ENCODE measurements at places on chromosomes 4 and X. TPM values are rescaled to one million over a fixed set of nuclear protein-coding genes. Genes with fewer than 3 reads are reported as not detected.

The TIGD4 gene
- total RNA-seq, result 0.22 TPM

The SLITRK4 gene
- total RNA-seq, result under 0.01 TPM

The DDIT4L gene
- total RNA-seq, result 8.1 TPM

The KIAA0232 gene
- 30.3 TPM for total RNA-seq

The IGSF1 gene
- not detected for total RNA-seq

The CT83 gene
- not detected for total RNA-seq

The RBM41 gene
- total RNA-seq, result 18.4 TPM

The PGRMC1 gene
- total RNA-seq, result 159 TPM

The TMPRSS11B gene
- total RNA-seq, result not detected

The SPANXN5 gene
- not detected for total RNA-seq

The ASB9 gene
- 0.39 TPM for total RNA-seq

The DMRTC1 gene
- total RNA-seq, result not detected

The XAGE2 gene
- not detected for total RNA-seq

The CCDC110 gene
- 5.0 TPM for total RNA-seq

The YY2 gene
- 2.5 TPM for total RNA-seq

The CAPN6 gene
- 0.32 TPM for total RNA-seq

The MED28 gene
- total RNA-seq, result 12.6 TPM

The FGFR3 gene
- total RNA-seq, result 1.4 TPM

The ARMCX2 gene
- total RNA-seq, result 67.9 TPM

The FGF5 gene
- 0.76 TPM for total RNA-seq

The SLC10A6 gene
- 0.11 TPM for total RNA-seq

The CXCL11 gene
- total RNA-seq, result not detected

The SMPX gene
- total RNA-seq, result not detected

The SLBP gene
- total RNA-seq, result 61.5 TPM

The FHDC1 gene
- 0.91 TPM for total RNA-seq

The ATP2B3 gene
- under 0.01 TPM for total RNA-seq

The DSPP gene
- total RNA-seq, result not detected

The CXCR3 gene
- not detected for total RNA-seq

The PCDH11X gene
- total RNA-seq, result not detected

The SPP1 gene
- 0.32 TPM for total RNA-seq

The TADA2B gene
- 13.4 TPM for total RNA-seq

The UGT2B10 gene
- not detected for total RNA-seq

The EPHA5 gene
- total RNA-seq, result under 0.01 TPM

The CUL4B gene
- 175 TPM for total RNA-seq

The BEND4 gene
- total RNA-seq, result 0.11 TPM

The SORCS2 gene
- total RNA-seq, result 11.1 TPM

The WAS gene
- total RNA-seq, result 0.11 TPM
